ENCODE measurements at places on chromosomes 3 and 15.

DNA sequence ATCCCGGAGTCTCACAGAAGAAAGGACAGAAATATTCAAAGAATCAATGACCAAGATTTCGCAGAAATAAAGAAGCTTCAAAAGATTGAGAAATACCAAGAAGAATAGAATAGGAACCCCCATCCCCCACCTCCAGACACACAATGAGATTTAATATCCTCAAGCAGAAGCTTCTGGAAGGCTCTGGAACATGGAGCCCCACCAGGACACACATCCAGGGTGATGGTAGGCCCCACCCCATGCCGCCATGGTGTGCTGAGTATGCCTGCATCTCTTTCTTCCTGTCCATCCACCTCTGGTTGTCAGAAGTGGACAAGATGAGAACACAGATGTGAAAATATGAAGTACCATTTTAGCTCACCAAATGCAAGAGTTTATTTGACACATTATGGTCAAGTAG is 19.3 kb downstream of the PRR23E start:
- no peaks in the 10 kb centered on the region for H3K4me1 ChIP-seq
- no peak overlapping the region for H3K27ac ChIP-seq
- peaks cover 62% of the 10 kb centered on the region for H3K27me3 ChIP-seq
- no peak overlapping the region for H3K4me3 ChIP-seq
- no peak for ATAC-seq

DNA sequence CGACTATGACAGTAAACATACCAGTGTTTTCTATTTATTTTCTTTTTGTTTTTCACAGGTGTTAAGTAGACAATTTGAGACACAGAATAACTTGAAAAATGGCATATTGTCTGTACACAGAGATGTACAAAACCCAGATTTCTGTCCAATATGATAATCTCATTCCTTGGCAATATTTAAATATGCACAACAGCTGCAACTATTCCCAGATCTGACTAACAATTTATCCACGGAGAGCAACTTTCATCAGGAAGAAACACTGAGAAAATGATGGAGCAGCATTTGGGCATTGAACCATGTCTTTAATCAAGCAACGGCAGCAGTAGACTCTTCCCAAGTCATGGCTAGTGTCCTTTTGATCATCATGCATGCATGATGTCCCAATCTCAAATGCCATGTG is 452.6 kb downstream of the ZPLD1 start:
- no peak overlapping the region for H3K4me3 ChIP-seq
- no peak overlapping the region for H3K27ac ChIP-seq
- no peaks in the 10 kb centered on the region for H3K36me3 ChIP-seq

- ATAC-seq, result no peak
- no peak overlapping the region for H3K4me3 ChIP-seq
- H3K27ac ChIP-seq, result no peak overlapping the region
Observed at GRCh38 chr3:7144697-7145308, 283.9 kb downstream of the GRM7 start.

GRCh38 chr3:10268116-10268515 is 19.9 kb downstream of the TATDN2 start:
- H3K36me3 ChIP-seq, result peaks cover 59% of the 10 kb centered on the region
- peak overlapping the region; percentile 51 for H3K27ac ChIP-seq

GRCh38 chr3:82088749-82089148 is 327.3 kb upstream of the GBE1 start:
- no peak overlapping the region for H3K4me3 ChIP-seq
- H3K27me3 ChIP-seq, result no peaks in the 10 kb centered on the region

DNA sequence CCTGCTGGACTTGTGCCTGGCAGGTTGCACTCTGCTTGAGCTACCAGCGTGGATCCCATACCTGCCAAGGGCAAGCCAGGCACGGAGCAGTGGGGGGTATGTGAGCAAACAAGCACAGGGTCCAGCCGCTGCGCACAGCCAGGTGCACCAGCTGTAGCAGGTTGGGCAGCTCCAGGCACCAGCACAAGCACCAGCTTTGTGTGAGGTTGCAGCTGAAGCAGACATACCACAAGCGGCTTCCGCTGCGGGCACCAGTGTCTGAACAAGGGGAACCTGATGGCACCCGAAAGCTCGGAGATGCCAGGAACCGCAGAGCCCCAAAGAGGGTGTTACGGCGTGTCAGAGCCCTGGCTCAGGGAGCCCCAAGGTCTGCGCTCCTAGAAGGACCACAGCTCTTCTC is 472.7 kb upstream of the ARL6 start:
- no peaks in the 10 kb centered on the region for H3K4me1 ChIP-seq
- no peaks in the 10 kb centered on the region for H3K36me3 ChIP-seq
- ATAC-seq, result no peak
- no peaks in the 10 kb centered on the region for H3K27me3 ChIP-seq
- H3K4me3 ChIP-seq, result no peak overlapping the region

DNA sequence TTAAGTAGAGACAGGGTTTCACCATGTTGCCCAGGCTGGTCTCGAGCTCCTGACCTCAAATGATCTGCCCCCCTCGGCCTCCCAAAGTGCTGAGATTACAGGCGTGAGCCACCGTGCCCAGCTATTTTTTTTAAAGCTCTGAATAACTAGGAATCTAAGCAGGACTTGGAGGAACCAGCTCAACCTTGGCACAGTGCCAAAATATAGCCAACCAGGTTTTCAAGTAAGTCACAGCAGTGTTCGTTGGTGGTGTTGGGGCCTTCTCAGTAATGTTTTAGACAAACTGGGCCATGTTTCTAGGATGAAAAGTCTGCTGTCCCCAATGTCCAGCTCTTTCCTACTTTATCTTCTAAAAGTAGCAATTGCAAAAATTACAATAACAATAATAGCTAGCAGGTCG is 6.4 kb upstream of the ADAM10 start:
- H3K4me1 ChIP-seq, result no peaks in the 10 kb centered on the region
- H3K27me3 ChIP-seq, result no peaks in the 10 kb centered on the region
- H3K27ac ChIP-seq, result no peak overlapping the region
- H3K36me3 ChIP-seq, result no peaks in the 10 kb centered on the region

DNA sequence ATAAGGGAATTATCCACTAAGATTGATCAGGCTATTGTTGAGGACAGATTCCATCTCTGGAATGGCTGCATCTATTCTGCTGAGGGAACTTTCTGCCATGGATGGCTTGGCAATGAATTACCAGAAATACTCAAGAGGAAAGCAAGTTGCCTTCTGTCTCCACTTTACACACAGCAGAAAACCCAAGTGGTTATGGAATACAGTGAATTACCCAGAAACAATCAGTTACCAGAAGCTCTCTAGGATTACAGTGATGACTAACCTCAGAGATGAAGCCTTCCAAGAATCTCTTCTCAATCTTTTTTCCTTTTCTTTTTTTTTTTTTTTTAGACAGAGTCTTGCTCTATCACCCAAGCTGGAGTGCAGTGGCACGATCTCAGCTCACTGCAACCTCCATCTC is 183.3 kb downstream of the WDR76 start:
- H3K27me3 ChIP-seq, result peaks cover 39% of the 10 kb centered on the region
- ATAC-seq, result no peak
- no peak overlapping the region for H3K4me3 ChIP-seq
- H3K36me3 ChIP-seq, result no peaks in the 10 kb centered on the region

GRCh38 chr3:176469694-176470205 is 727.5 kb downstream of the TBL1XR1 start:
- H3K4me3 ChIP-seq, result no peak overlapping the region
- no peak overlapping the region for H3K27ac ChIP-seq
- H3K36me3 ChIP-seq, result no peaks in the 10 kb centered on the region
- no peak for ATAC-seq
- H3K4me1 ChIP-seq, result no peaks in the 10 kb centered on the region
- H3K27me3 ChIP-seq, result no peaks in the 10 kb centered on the region

DNA sequence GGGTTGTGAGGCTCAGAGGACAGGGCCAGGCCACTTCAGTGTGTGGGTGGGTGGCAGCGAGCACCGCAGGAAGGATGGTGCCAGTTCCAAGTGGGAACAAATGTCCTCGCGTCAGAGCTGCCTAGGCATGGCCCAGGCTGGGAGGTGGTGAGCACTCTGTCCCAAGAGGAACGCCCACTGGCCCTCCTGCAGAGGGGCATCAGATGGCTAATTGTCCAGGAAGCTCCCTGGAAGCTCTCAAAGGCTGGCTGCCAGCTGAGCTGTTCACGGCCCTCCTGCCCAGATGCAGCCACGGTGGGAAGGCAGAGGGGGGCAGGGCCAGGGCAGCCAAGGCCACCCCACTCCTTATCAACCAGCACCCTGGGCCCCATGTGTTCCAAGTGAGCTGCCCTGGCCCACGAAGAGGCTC is 55.2 kb downstream of the IQSEC1 start:
- H3K36me3 ChIP-seq, result peaks cover 21% of the 10 kb centered on the region
- H3K4me3 ChIP-seq, result peak overlapping the region; percentile 40
- peak overlapping the region; percentile 93 for H3K27ac ChIP-seq

- no peaks in the 10 kb centered on the region for H3K27me3 ChIP-seq
- no peaks in the 10 kb centered on the region for H3K36me3 ChIP-seq
- ATAC-seq, result no peak
- no peaks in the 10 kb centered on the region for H3K4me1 ChIP-seq
- H3K27ac ChIP-seq, result no peak overlapping the region
Observed at GRCh38 chr3:12363397-12364195, 74.7 kb downstream of the PPARG start.

GRCh38 chr3:76694063-76694462 is 345.8 kb upstream of the ROBO2 start:
- no peaks in the 10 kb centered on the region for H3K36me3 ChIP-seq
- no peaks in the 10 kb centered on the region for H3K4me1 ChIP-seq
- ATAC-seq, result no peak
- H3K27ac ChIP-seq, result no peak overlapping the region
- H3K4me3 ChIP-seq, result no peak overlapping the region

DNA sequence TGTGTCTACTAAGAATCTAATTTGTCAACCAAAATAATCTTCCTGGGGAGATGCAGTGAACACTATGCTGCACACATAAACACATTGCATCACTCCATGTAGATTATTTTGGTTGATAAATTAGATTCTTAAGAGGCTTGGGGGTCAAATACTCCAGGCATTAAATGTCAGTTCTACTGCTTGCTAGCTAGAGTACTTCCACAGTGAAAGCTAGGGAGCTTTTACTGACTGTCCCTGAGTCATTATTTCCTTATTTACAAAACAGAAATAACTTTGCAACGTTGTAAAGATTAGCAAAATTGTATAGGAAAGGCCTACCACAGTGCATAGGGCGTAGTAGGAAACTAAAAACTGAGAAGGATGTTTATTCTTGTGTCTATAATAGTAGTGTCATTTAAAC is 12.9 kb upstream of the TMC3 start:
- H3K27me3 ChIP-seq, result no peaks in the 10 kb centered on the region
- peaks cover 33% of the 10 kb centered on the region for H3K36me3 ChIP-seq
- no peak for ATAC-seq
- no peak overlapping the region for H3K27ac ChIP-seq
- no peaks in the 10 kb centered on the region for H3K4me1 ChIP-seq

- ATAC-seq, result no peak
- H3K27me3 ChIP-seq, result peaks cover 27% of the 10 kb centered on the region
- no peaks in the 10 kb centered on the region for H3K36me3 ChIP-seq
- no peak overlapping the region for H3K27ac ChIP-seq
- no peak overlapping the region for H3K4me3 ChIP-seq
Observed at GRCh38 chr15:79769069-79769481, 127.7 kb downstream of the MTHFS start.

DNA sequence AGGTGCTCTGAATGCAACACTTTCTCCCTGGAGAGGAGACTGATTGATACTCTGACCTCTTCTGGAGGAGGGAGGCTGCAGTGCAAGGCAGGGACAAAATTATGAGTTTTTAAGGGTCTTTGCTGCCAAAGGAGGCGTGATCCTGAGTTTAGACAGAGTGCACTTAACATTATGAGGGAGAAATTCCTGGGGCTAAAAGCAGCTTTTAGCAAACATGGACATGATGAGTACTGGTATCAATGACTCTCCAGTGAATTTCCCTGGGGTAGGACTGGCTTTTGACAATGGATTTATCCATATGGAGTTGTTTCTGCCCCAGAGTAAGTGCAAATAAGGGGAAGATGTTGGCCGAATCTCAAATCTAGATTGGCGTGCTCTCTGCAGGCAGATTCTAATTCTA is 133.1 kb downstream of the THSD4 start:
- no peak for ATAC-seq
- H3K27ac ChIP-seq, result no peak overlapping the region
- no peaks in the 10 kb centered on the region for H3K36me3 ChIP-seq
- no peak overlapping the region for H3K4me3 ChIP-seq
- H3K27me3 ChIP-seq, result no peaks in the 10 kb centered on the region

GRCh38 chr3:193040836-193041672 is 123.4 kb upstream of the MB21D2 start:
- ATAC-seq, result no peak
- no peak overlapping the region for H3K4me3 ChIP-seq
- no peak overlapping the region for H3K27ac ChIP-seq
- no peaks in the 10 kb centered on the region for H3K36me3 ChIP-seq
- no peaks in the 10 kb centered on the region for H3K27me3 ChIP-seq

GRCh38 chr3:169362301-169362700 is 301.2 kb downstream of the MECOM start:
- no peak for ATAC-seq
- no peaks in the 10 kb centered on the region for H3K4me1 ChIP-seq
- no peaks in the 10 kb centered on the region for H3K27me3 ChIP-seq

- no peaks in the 10 kb centered on the region for H3K27me3 ChIP-seq
- no peak for ATAC-seq
- no peaks in the 10 kb centered on the region for H3K4me1 ChIP-seq
- no peaks in the 10 kb centered on the region for H3K36me3 ChIP-seq
Observed at GRCh38 chr3:137972396-137972795, 37.6 kb upstream of the CLDN18 start.

- no peaks in the 10 kb centered on the region for H3K4me1 ChIP-seq
- no peak overlapping the region for H3K4me3 ChIP-seq
- H3K36me3 ChIP-seq, result peaks cover 57% of the 10 kb centered on the region
- ATAC-seq, result no peak
- H3K27ac ChIP-seq, result no peak overlapping the region
Observed at GRCh38 chr3:100149713-100150415, 35.6 kb upstream of the FILIP1L start.

- no peak overlapping the region for H3K4me3 ChIP-seq
- no peaks in the 10 kb centered on the region for H3K27me3 ChIP-seq
- peaks cover 73% of the 10 kb centered on the region for H3K36me3 ChIP-seq
- ATAC-seq, result no peak
Observed at GRCh38 chr15:22863356-22863755, 24.9 kb downstream of the NIPA2 start.

DNA sequence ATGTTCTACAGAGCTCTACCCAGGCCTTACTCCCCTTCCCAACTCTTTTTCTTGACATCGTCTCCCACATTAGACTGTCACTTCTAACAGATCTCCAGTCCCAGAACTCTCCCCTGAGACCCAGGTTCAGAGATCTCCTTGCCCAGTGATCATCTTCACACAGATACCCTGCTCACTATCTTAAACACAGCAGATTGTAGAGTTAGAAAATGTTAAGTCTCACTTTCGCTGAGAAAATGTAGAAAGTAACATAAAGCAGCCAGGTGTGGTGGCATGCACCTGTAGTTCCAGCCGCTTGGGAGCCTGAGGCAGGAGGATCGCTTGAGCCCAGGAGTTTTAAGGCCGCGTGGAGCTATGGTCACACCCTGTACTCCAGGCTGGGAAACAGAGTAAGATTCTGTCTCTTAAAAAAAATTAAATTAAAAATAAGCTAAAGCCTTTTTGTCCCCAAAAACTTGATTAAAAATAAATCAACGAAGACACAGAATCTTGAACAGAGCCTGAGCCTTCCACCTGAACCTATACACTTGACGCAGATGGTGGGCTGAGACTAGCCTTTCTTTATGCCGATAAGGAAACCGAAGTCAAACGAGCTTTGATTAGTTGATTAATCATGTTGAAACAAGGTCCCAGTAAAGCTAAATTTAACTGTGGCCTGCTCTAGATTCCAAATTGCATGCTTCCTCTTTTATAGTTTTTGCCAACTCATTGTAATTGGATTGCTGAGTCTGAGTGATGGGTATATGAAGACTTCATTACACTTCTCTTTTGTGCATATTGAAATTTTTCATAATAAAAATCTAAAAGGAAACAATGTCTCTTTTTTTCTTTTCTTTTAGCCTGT is 31.3 kb upstream of the BLM start:
- H3K4me3 ChIP-seq, result no peak overlapping the region
- peaks cover 17% of the 10 kb centered on the region for H3K4me1 ChIP-seq
- peak; percentile 53 for ATAC-seq
